Urothelium cell line (cell line): ENCODE measurements at places on chromosomes 3 and 15.
A peak's percentile ranks its signal among the peaks of the same experiment; 100 is the strongest.

DNA sequence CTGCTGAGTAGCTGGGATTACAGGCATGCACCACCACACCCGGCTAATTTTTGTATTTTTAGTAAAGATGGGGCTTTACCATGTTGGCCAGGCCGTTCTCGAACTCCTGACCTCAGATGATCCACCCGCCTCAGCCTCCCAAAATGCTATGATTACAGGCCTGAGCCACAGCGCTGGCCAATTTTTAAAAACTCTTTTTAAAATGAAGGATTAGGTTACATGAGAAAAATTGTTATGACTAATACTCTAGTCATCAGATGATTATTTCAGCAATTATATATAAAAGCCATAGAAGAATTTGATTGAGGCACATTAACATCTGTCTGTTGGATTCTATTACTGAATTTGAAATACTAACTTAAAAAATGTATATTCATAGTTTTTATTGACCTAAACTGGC is 134.1 kb upstream of the MNS1 start:
- DNase-seq: no peak

DNA sequence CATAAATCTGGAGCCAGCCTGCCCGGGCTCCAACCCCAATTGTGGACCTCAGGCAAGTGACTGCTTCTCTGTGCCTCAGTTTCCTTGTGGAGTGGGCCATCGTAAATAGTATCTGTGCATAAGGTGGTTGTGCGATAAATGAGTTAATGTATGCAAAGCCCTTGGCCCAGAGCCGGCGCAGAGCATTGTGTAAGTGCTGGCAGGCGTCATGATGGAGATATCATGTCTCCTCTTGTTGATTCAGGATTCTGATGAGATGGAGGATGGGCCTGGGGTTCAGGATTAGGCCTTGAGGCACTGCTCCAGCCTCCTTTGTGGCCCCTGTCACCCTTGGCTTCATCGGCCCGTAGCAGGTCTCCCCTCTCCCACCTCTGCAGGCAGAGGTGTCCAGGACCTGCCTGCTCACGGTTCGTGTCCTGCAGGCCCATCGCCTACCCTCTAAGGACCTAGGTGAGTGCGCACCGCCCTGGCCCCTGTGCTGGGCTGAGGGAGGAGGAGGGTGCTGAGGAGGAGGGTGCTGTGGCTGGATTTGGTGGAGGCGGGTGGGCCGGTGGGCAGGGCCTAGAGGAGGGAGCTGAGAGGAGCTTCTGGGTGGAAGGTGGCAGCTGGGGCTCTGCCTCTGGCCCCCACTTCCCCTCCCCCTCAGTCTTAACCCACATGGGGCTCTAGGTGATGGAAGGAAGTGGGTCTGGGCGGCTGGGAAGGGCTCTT is 1.3 kb downstream of the PLA2G4B start:
- DNase-seq: no peak

GRCh38 chr3:154314152-154314551 is 10.1 kb downstream of the DHX36 start:
- DNase-seq: no peak

- DNase-seq: no peak
Observed at GRCh38 chr15:62681939-62682896, 360.3 kb upstream of the TPM1 start.

DNA sequence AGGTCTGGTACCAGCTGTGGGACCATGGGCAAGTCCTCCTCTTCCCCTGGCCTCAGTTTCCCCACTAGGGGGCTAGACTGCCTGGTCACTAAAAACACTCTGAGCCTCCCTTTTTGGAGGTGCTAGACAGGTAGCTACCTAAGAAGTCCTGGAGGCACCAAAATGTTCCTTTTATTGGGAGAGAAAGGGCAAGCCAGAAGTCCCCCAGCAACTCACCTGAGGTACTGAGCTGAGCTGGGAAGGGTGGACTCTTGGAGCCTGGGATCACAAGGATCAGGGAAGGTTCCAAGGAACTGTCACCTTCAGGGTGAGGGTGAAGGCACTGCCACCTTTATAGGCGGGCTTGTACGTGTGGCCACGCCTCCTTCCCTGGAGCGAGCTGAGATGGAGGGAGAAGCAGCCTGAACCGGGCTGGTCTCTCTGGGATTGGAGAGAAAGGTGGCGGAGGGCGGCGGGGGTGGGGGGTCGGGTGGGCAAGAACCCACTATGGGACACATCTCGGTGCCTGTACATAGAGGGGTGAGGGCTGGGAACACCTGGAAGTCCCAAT is at the start of gene CYP1A1:
CYP1A1 (minus strand) TSS at position 304 of the 550 bp plus-strand sequence. CDS start 2,431 bp downstream, outside the sequence.
- peak; percentile 31 for DNase-seq

DNA sequence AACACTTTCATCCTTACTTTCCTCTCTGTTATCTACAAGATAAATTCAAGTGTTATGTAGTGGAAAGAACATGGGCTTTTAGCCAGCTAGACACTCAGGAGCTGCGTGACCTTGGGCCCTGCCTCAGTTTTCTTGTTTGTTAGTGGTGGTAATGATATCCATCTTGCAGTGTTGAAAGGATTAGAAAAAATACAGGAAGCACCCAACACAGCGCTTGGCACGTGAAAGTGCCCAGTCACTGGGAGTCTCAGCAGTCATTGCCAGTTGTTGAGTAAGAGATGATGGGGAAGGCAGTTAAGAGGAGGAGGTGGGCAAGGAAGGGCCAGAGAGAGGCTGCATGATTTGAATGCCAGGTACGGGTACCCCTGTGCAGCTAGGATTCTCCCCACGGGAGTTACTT is 5.3 kb downstream of the PDIA5 start:
- no peak for DNase-seq

GRCh38 chr3:160478338-160478737 is 28.8 kb upstream of the TRIM59 start:
- no peak for DNase-seq

GRCh38 chr3:151795276-151795675 is 18.6 kb upstream of the AADAC start:
- peak; percentile 43 for DNase-seq

DNA sequence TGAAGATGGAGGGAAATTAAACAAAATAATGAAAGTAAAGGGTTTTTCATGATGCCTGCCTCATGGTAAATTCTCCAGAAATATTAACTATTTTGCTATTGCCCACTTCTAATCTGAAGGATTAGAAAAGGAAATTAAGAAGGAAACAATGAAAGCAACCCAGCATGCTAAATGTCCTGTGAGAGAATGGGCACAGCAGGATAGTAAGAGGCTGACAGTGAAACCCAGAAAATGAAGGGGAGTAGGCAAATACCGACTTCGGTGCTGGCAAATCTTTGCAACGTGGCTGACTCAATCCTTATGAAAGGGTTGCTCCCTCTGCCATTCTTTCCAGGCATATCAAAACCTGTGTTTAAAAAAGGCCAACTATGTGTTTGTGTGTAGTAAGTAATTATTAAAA is 147.5 kb upstream of the SYNPR start:
- DNase-seq: no peak

- DNase-seq: no peak
Observed at GRCh38 chr15:26095710-26096330, 232.7 kb upstream of the ATP10A start.

DNA sequence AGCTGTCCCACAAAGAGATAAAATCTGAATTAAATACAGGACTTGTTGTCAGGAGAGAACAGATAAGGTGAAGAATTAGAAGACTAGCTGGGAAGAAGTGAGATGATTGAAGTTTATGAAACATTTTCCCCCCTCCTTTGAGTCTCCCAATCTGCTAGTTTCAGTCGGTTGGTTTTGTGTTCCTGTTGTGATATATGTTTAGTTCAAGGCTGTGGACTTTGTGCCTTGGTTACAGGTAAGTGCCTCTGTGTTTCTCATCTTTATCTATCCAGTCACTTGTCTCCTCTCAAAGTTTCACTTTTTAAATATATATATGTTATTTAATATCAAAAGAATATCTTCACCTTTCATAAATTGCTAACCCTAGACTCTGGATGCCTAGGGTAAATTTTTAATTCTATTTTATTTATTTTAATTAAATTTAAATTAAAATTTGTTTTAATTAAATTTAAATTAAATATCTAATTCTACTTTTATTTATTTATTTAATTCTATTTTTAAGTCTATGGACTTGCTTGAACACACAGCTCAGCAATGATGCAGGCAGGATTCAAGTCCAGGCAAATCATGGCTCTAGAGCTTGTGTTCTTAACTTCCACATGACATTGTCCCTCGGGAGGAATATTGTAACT is 190.0 kb downstream of the FHIT start:
- no peak for DNase-seq

GRCh38 chr3:25665315-25666280 is 891 bp upstream of the TOP2B start:
- DNase-seq: no peak

- DNase-seq: no peak
Observed at GRCh38 chr3:45205126-45205525, 21.0 kb downstream of the TMEM158 start.

DNA sequence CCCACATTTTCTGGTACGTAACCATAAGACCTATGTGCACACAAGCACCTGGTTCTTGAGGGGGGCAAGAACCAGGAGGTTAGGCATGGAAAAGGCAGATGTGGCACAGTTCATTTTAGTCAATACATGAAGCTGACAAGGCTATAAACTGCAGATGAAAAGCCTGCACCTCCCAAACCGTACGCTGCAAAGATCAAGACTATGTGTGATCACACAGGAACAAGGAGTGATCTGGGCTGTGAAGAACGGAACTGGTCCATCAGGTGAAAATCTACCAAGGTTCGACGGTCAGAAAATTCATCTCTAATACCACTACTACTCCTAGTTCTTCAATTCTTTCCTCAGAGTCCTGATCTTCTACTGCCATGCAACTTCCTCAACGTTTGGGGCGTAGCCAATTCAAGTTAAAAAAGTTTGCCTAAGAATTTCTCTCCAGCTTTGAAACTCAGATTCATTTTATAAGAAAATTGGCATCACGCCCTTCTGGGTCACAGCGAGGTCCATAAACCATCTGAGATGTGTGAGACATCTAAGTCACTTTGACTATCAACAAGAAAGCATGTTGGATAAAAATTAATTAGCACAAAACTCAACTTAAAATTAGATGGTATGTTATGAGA is 41.9 kb downstream of the PLD1 start:
- no peak for DNase-seq

- no peak for DNase-seq
Observed at GRCh38 chr15:101031213-101031612, 112.1 kb downstream of the LRRK1 start.

- no peak for DNase-seq
Observed at GRCh38 chr3:30711151-30711550, 104.8 kb downstream of the TGFBR2 start.

DNA sequence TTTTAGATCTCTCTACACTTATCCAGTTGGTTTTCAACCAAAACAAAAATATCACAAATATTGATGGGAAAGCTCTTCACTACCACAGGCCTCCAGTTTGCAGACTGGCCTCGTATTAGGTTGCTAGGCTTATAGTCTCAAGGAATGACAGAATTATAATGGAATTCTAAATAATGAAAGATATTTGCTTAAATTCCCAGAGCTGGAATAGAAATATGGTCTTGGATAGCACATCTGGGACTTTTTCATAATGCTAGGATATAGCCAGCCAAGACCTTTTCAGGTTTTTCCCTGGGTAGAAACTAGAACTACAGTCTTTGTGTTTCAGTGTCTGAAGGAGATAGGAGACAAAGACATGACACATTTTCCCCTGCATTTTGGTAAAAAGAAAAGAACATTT is 121.9 kb upstream of the STAC start:
- DNase-seq: no peak

DNA sequence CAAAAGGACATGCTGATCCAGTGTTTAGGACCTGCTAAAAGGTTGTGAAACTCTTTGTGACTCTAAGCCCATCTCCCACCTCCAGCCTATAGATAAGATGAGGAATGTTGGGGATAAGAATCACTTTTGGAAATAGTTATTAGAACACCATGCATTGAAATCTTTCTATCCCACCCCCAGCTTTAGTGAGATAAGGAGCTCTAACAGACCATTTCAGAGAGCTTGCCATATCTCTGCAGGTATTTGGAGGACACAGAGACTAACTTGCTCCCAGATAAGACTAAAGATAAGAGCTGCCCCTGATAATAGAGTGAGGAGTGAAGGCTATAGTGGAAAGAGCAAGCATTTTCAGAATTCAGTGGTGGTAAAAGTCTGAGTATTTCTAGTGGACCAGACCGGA is 53.1 kb upstream of the GNB4 start:
- DNase-seq: no peak

DNA sequence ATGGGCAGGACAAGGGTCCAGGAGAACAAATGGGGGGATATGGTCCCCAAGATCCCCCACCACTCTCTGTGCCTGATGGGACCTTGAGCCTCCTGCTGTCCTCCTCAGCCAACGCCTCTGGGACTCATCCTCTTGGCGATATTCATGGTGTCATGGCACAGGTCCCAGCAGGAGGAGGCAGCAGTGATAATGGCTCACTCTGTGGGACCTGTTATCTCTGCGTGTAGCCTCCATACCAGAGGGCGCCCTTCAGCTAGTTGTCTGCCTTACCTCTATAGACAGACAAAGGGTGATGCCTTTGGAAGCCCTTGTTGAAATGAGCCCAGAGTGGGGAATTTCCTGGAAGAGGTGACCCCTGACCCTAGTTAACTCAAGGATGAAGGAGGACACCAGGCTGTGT is 7.4 kb downstream of the ZBTB47 start:
- DNase-seq: no peak

DNA sequence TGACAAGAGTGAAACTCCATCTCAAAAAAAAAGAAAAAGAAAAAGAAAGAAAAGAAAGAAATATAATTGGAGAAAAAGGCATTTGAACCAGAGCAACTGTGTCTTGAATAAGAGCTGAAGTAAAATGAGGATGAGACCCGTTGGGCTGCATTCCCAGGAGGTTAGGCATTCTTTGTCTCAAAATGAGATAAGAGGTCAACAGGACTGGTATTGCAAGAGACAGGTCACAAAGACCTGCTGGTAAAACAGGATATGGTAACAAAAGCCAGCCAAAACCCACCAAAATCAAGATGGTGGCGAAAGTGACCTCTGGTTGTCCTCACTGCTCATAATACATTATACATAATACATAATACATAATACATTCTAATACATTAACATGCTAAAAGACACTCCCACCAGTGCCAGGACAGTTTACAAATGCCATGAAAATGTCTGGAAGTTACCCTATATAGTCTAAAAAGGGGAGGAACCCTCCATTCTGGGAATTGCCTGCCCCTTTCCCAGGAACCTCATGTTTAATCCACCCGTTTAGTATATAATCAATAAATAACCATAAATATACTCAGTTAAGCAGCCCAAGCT is 8.6 kb upstream of the TIPIN start:
- DNase-seq: no peak

DNA sequence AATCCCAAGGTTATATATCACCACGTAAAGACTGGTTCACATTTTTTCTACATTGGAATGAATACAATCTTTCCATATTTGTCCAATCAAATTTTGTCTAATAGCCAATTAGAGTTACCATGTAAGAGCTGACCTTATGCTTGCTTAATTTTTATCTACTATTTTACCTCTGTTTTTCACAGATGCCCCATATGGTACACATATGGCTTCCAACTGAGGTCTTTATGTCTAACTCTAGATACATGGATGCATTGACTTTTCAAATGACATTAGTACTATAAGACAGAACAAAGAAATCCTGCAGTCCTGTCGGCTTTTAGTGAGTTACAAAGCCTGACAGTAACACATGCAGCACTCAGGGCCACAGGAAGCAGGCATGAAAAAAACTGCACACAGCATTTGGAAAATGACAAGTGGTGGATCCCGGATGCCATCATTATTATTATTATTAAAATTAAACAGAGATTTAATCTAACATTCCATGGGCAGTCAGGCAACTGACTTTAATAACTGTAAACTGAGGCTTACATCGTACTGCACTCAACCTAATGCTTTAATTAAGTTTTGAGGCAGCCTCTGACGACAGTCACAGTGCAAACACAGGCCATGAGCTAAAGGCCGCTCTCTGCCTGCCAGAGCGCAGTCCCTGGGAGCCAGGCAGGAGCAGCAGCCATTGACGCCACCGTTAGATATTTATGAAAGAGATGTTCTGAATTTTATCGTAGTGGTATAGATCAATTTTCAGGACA is 113.9 kb upstream of the TMCO5A start:
- no peak for DNase-seq
